Activated CD4-positive, alpha-beta T cell treated with anti-CD3 and anti-CD28 coated beads, Interleukin-2, amount 50 U/mL, for 48 hours (primary cell): ENCODE measurements at places on chromosomes 12 and 14.

GRCh38 chr12:111404362-111405148 is 1.2 kb upstream of the SH2B3 start:
- peak; percentile 83 for DNase-seq

DNA sequence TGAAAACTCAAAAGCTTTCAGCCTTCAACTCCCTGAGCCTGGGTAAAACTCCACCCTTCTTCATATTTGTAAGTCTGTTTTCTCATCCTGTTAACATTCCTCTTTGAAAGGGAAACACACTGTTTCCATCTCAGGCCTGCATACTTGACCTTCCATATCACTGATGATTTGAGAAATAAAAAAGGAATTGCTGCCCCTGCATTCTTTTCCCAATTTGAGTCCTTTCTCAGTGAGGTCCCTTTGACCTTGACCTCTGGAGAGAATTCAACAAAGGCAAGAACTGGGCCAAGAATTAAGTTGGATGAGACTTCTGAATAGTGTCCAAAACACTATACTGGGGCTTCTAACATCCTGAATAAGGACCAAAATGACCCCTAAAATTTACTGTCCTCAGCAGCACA is 108.0 kb downstream of the AEBP2 start:
- no peak for DNase-seq

GRCh38 chr14:71651228-71651627 is 281.0 kb upstream of the RGS6 start:
- no peak for DNase-seq

GRCh38 chr12:130222519-130223218 is 60.4 kb downstream of the FZD10 start:
- DNase-seq, result no peak

DNA sequence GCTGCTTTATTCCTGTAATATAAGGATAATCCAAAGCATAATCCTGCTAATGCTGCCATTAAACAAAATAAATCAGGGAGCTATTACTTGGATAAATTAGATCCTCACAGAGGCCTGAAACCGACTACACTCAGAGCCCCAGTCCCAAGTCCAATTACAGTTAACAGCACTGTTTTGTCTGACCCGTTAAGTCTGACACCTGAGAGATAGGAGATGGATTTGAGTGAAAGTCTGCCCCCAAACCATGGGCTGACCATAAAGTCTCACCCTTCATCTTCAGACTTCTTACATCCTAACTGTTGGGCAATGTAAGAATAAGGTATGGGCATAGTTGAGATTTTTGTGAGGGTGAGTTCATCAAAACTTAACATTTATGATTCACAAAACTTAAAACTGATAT is 181.7 kb downstream of the PLCZ1 start:
- no peak for DNase-seq

DNA sequence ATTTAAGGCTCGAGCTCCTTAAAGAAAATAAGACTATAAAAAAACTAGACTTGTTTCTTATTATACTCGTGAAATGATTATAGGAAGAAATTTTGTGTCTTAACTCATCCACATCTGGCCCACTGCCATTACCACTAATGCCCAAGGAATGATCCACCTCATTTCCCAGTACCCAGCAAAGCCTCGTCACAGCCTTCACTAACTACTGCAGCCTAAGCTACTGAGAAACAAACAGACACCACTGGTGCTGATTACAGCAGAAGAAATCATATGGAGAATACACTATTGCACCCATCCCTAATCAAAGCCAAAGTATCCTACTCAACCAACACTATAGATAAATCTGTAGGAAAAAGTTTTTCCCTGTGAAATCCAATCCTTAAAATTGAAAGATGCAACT is 205.3 kb upstream of the NAV3 start:
- DNase-seq, result no peak

DNA sequence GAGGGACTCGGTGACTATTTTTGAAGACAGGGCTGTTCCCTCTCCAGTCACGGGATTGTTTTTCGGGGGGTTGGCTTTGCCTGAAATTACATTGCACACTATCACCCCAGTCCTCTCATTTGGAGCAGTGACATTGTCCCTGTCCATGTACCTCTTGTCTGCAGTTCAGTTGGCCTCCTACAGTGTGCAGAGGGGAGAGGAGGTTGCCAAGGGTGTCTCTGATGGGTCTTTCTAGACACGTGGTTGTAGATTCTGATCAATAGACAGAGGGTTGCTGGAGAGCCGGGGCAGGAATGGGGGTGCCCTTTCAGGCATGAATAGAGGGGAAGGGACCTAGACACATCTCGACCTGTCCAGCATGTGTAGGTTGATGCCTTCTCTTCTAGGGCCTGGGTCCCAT is 1.2 kb downstream of the TMEM120B start:
- DNase-seq, result no peak

- DNase-seq, result no peak
These were observed 65.4 kb upstream of the CDKL1 start for GRCh38 chr14:50462111-50462510.

- no peak for DNase-seq
These were observed 72.2 kb downstream of the FBXW8 start for GRCh38 chr12:116982791-116983411.

- DNase-seq, result no peak
These were observed 137.0 kb downstream of the PTPN11 start for GRCh38 chr12:112555621-112556233.

GRCh38 chr14:94768521-94769390 is 1.2 kb downstream of the GSC start:
- DNase-seq, result no peak

DNA sequence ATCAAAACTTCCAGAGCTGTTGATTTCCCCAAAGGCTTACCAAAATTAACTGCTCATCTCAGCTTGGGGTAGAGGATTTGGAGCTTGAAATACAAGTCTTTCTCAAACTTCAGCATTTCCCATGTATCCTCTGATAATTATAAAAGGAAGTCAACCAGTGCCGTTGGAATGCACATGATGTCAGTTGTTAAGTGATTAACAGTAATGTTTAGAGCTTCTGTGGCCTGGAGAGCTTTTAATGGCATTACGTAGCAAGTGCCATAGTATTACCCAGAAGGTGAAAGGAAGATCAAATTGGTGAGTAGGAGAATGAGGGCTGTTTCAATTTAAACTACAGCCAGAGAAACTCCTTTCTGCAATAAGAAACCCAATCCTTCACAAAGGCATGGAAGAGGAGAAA is 62.5 kb upstream of the PTPRR start:
- DNase-seq, result no peak

DNA sequence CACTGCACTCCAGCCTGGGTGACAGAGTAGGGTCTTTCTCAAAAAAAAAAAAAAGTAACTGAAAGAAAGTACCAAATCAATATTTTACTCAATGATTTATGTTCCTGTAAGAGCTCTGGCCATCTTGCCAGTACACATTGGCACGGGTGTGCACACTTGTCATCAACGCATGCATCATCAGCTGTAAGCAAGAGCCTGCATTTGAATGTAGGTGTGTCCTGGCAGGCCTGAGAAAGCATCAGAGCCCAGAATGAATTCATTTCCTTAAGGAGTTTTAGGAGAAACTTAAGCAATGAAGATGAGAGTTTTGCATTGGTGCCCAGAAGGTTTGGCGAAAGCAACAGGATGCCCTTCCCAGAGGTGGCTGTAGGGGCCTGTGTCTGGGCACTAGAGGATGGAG is 88.5 kb upstream of the FZD10 start:
- no peak for DNase-seq

DNA sequence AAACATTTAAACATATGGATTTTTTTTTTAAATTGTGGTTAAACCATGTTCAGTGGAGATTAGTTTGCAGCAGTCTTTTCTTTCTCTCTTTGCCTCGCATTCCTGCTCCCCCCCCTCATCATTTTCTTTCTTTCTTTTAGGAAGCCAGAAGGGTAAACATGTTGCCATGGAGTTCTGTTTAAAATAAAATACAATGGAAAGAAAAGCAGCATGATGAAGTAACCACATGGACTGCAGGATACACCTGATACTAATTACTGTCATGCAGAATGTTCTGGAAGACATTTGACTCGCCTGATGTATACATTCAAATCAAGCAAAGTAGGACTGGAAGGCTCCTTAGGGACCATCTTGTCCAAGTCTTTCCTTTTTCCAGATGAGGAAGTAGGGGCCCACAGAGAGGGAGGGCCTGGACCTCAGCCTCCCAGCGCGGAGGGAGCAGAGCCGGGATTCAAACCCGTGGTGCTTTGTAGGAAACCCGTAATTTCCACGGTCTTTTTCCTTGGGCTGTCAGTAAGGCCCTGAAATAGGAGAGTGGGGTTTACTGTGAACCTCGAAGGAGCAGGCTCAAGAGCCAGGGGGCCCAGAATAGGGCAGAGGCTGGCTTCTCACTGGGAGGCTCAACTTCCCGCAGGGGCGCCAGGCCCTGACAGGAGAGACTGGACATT is 2.4 kb upstream of the MEG3 start:
- DNase-seq, result no peak

DNA sequence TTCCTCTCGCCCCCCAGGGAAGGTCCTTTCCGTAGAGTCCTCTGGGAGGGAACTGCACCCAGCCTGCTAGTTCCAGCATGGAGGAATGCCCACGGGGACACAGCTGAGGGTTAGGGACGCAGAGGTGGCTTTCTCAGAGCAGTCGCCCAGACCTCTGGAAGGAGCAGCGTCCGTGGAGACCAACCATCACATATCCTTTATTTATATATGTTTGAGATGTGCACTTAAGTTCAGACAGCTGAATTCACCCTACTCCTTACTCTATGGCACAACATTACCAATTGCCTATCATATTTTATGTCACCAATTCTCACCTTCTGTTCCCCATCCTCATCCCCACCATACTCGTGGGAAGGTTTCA is 305.6 kb upstream of the DIO3 start:
- no peak for DNase-seq

DNA sequence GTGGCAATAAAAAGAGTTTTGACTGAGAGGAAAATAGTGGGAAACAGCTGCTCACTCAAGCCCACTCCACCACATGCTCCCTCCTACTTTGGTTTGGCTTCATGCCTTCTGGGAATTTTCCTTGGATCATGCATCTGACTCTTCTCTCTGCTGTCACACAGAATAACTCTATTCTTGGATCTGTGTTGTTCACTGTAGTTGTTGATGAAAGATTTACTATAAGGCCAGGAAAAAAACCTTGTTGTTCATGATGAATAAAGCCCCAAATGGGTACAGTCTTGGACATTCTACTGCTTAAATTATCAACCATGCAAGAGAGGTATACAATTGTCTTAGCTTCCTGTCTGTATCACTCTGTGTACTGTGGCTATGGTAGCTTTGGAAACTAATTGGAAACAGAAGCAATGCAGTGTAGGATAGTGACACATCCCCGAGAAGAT is 70.5 kb downstream of the TMX1 start:
- no peak for DNase-seq

DNA sequence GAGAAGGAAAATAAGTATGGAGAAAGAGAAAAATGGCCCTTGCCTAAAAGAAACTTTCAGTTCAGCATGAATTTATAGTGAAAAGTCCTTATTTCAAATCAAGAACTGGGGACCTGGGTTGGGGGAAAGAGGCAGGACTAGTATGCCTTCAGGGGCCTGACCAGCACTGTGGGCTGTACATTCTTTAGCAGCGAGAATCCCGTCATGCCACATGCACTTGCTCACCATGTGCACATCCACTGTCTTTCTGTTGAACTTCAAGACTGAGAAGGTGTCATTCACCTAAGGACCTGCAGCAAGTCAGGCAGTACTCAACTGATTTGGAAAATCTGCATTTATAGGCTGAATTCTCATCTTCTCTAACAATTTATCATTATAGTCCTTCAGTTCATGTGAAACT is 50.2 kb downstream of the RAB35 start:
- DNase-seq, result no peak

GRCh38 chr12:113189361-113189760 is 3.8 kb downstream of the RITA1 start:
- no peak for DNase-seq

- DNase-seq, result no peak
These were observed 837.0 kb downstream of the GALC start for GRCh38 chr14:87155856-87156488.
